Effector memory CD8-positive, alpha-beta T cell (primary cell): ENCODE measurements at places on chromosomes 6 and 20.

GRCh38 chr6:30037182-30037788, 23.8 kb upstream of the POLR1H start:
- no peak overlapping the region for H3K27ac ChIP-seq
- H3K36me3 ChIP-seq = no peaks in the 10 kb centered on the region
- DNase-seq = no peak
- no peak overlapping the region for H3K4me3 ChIP-seq

- H3K27me3 ChIP-seq = no peaks in the 10 kb centered on the region
- no peak for DNase-seq
- no peaks in the 10 kb centered on the region for H3K36me3 ChIP-seq
- no peaks in the 10 kb centered on the region for H3K4me1 ChIP-seq
- no peak overlapping the region for H3K4me3 ChIP-seq
Measured at GRCh38 chr6:49730251-49730650, 13.9 kb downstream of the CRISP3 start.

DNA sequence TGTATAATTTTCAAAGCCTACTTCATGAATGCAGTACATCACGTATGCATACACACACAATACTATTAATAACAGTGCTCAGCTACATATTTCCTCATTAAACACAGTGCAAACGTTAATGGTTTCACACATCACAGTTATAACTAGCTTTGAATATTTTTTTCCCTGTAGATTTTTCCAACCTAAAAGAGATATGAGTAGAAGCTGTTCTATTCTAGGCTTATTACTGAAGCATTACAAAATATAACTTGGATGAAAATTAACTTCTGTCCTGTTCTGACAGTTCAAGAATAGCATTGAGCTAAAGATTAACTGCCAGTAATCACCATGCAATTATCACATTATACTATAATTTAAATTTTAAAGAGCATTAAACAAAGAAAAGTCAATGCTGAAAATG, 6.2 kb downstream of the LMBRD1 start:
- H3K36me3 ChIP-seq = peaks cover 18% of the 10 kb centered on the region
- peaks cover 41% of the 10 kb centered on the region for H3K4me1 ChIP-seq
- no peak for DNase-seq

DNA sequence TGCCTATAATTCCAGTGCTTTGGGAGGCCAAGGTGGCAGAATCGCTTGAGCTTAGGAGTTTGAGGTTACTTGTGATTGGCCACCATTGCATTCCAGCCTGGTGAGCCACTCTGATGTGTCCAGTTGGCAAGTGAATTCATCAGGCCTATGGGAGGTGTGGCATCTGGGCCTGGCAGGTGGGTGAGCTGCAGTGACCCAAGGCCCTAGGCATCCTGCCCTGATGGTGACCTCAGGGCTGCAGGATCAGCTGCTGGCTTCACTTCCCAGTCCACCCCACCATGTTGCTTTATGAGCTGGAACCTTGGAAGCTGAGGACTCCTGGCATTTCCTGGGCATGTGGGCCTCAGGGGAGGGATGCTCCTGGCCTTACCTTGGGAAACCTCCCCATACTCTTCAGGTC, 20.5 kb downstream of the RSPH9 start:
- no peak overlapping the region for H3K27ac ChIP-seq
- no peaks in the 10 kb centered on the region for H3K36me3 ChIP-seq
- peaks cover 13% of the 10 kb centered on the region for H3K4me1 ChIP-seq

DNA sequence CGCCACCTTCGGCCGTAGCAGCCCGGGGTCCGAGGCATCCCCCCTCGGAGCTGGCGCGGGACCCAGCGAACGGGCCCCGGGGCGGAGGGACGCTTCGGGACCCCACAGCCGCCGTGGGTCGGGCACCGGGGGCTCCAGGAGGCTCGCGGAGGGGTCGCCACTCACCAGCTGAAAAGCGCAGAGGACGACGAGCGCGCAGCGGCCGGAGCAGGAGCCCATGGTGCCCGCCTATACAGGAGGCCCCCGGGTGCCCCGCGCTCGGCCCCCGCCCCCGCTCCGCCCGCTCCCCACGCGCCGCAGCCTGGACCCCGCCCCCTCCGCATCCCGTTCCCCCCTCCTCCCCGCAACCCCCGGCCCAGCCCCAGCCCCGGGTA, at the start of gene NKAIN4:
Gene NKAIN4 (minus strand): TSS at position 232 of the 374 bp plus-strand sequence. CDS start 13 bp downstream, at position 219.
- peak within 1 kb of the TSS; percentile 48 for H3K4me3 ChIP-seq
- DNase-seq = no peak
- H3K27ac ChIP-seq = no peak within 1 kb of the TSS
- no peaks in the 10 kb centered on the region for H3K36me3 ChIP-seq
- H3K27me3 ChIP-seq = peaks cover 67% of the 10 kb centered on the region

GRCh38 chr6:132526461-132526860, 11.6 kb upstream of the TAAR9 start:
- no peaks in the 10 kb centered on the region for H3K4me1 ChIP-seq
- no peak overlapping the region for H3K4me3 ChIP-seq
- H3K27me3 ChIP-seq = peaks cover 54% of the 10 kb centered on the region
- H3K36me3 ChIP-seq = no peaks in the 10 kb centered on the region
- no peak overlapping the region for H3K27ac ChIP-seq
- DNase-seq = no peak

GRCh38 chr20:57117296-57117695, 149.1 kb downstream of the BMP7 start:
- no peak overlapping the region for H3K4me3 ChIP-seq
- no peaks in the 10 kb centered on the region for H3K36me3 ChIP-seq
- no peak for DNase-seq
- H3K4me1 ChIP-seq = no peaks in the 10 kb centered on the region
- no peak overlapping the region for H3K27ac ChIP-seq
- H3K27me3 ChIP-seq = no peaks in the 10 kb centered on the region

DNA sequence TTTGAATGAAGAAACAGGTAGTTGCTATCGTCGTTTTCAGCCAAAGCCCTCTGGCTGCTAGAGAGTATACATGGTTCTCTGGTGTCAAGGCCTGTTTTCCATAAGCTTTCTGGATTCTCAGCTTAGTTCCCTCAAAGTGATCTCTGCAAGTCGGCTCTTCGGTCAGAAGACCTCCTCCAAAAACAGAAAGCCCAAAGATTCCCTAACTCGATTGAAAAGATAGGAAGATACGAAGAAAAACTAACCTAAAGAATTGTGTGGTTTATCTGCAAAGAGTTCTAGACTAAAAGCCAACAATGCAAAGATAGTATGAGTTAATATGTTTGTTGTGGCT, 545 bp upstream of the ASCC3 start:
- no peak for DNase-seq
- peak overlapping the region; percentile 100 for H3K27ac ChIP-seq
- peaks cover 28% of the 10 kb centered on the region for H3K4me1 ChIP-seq
- peak overlapping the region; percentile 100 for H3K4me3 ChIP-seq

GRCh38 chr20:32368925-32369324, 10.8 kb downstream of the ASXL1 start:
- no peak overlapping the region for H3K4me3 ChIP-seq
- peaks cover 66% of the 10 kb centered on the region for H3K36me3 ChIP-seq
- no peak overlapping the region for H3K27ac ChIP-seq
- peaks cover 41% of the 10 kb centered on the region for H3K4me1 ChIP-seq

- no peak overlapping the region for H3K4me3 ChIP-seq
- H3K27ac ChIP-seq = no peak overlapping the region
- no peaks in the 10 kb centered on the region for H3K36me3 ChIP-seq
- H3K27me3 ChIP-seq = no peaks in the 10 kb centered on the region
- no peak for DNase-seq
Measured at GRCh38 chr20:57118107-57118769, 148.2 kb downstream of the BMP7 start.

- peaks cover 27% of the 10 kb centered on the region for H3K36me3 ChIP-seq
- H3K4me1 ChIP-seq = peaks cover 20% of the 10 kb centered on the region
- H3K27ac ChIP-seq = peak overlapping the region; percentile 3
- H3K27me3 ChIP-seq = no peaks in the 10 kb centered on the region
Measured at GRCh38 chr6:42841844-42842584, 37.4 kb upstream of the RPL7L1 start.

DNA sequence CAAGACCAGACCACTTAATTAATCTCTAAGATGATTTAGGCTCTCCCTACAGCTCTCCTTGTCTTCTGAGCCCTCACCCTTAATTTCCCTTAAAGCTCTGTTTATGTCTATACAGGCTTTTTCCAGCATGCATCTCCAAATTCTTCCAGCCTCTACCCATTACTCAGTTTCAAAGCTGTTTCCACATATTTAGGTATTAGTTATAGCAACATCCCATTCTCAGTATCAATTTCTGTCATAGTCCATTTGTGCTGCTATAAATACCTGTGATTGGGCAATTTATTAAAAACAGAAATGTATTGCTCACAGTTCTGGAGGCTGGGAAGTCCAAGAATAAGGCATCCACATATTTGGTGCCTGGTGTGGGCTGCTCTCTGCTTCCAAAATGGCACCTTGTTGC, 2.3 kb upstream of the SERPINB1 start:
- no peaks in the 10 kb centered on the region for H3K27me3 ChIP-seq
- peaks cover 14% of the 10 kb centered on the region for H3K36me3 ChIP-seq
- no peak for DNase-seq
- no peak overlapping the region for H3K4me3 ChIP-seq
- H3K4me1 ChIP-seq = peaks cover 40% of the 10 kb centered on the region
- H3K27ac ChIP-seq = no peak overlapping the region

DNA sequence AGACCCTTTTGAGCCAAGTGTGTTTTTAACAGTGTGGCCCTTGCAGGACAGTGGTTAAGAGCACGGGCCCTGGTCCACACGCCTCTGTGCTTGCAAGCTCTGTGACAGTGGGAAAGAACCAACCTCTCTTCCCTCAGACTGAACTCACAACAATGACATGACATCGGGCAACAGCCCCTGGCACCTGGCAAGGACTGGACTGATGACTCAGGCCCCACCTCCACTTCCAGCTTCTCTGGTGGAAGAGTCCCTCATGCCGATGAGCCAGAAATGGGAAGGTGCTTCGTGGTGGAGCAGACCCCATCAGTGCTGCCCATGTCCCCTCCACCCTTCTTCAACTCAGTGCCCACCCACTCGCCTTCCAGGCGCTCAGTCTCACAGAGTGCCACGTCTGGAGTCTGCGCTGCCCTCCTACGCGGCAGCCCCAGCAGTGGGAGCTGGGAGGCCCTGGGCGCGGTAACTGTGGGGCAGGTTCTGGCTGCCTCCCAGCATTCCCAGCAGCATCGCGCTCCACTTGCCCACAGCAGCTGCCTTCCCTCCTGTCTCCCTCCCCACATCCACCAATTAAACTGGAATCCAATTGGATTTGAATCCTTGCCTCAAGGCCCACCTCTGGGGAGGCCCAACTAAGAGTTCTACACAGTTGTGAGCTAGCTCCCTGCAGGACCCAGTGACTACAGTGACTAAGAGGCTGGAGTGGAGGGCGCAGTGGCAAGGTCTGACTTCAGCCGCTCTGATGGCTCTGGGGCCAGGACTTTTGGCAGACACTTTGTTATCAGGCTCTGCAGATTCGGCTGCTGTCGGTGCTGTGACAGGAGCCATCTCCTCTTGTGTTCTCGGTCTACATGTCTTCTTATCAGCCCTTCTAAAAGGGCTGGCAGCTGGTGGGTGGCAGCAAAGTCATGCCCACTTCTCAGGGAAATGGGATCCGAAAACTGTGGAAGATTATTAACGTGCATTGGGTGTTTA, 156.8 kb upstream of the MLN start:
- peaks cover 17% of the 10 kb centered on the region for H3K4me1 ChIP-seq
- H3K36me3 ChIP-seq = peaks cover 3% of the 10 kb centered on the region
- H3K4me3 ChIP-seq = no peak overlapping the region
- H3K27me3 ChIP-seq = peaks cover 24% of the 10 kb centered on the region

- H3K27me3 ChIP-seq = no peaks in the 10 kb centered on the region
- H3K36me3 ChIP-seq = peaks cover 91% of the 10 kb centered on the region
- H3K4me3 ChIP-seq = no peak overlapping the region
- no peak for DNase-seq
Measured at GRCh38 chr6:158764183-158764849, 54.9 kb downstream of the EZR start.

GRCh38 chr20:346640-347316, at the start of gene NRSN2:
Gene NRSN2 (plus strand): TSS chr20:347111. CDS start chr20:349644, 2,533 bp downstream.
- peaks cover 13% of the 10 kb centered on the region for H3K4me1 ChIP-seq
- no peak for DNase-seq
- peak within 1 kb of the TSS; percentile 72 for H3K27ac ChIP-seq
- H3K27me3 ChIP-seq = no peaks in the 10 kb centered on the region
- peak within 1 kb of the TSS; percentile 90 for H3K4me3 ChIP-seq
- no peaks in the 10 kb centered on the region for H3K36me3 ChIP-seq

DNA sequence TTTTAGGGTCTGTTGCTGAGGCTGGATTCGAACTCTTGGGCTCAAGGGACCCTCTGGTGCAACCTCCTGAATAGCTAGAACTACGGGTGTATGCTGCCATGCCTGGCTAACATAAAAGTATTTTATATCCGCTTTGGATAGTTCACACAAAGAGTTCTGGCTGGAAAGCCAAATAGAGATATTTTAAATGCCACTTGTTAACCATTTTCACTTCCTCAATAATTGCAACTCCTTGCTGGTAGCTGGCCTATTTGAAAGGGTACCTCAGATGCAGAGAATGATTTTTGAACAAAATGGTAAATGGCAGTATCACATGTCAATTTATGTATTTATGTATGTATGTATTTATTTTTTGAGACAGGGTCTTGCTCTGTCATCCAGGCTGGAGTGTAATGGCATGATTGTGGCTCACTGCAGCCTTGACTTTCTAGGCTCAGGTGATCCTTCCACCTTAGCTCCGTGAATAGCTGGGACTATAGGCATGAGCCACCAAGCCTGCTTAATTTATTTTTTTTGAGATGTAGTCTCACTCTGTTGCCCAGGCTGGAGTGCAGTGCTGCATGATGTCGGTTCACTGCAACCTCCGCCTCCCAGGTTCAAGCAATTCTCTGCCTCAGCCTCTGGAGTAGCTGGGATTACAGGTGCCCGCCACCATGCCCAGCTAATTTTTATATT, 12.9 kb upstream of the JARID2 start:
- no peaks in the 10 kb centered on the region for H3K4me1 ChIP-seq
- H3K4me3 ChIP-seq = no peak overlapping the region
- no peak for DNase-seq
- no peak overlapping the region for H3K27ac ChIP-seq
- H3K27me3 ChIP-seq = no peaks in the 10 kb centered on the region
- H3K36me3 ChIP-seq = no peaks in the 10 kb centered on the region

DNA sequence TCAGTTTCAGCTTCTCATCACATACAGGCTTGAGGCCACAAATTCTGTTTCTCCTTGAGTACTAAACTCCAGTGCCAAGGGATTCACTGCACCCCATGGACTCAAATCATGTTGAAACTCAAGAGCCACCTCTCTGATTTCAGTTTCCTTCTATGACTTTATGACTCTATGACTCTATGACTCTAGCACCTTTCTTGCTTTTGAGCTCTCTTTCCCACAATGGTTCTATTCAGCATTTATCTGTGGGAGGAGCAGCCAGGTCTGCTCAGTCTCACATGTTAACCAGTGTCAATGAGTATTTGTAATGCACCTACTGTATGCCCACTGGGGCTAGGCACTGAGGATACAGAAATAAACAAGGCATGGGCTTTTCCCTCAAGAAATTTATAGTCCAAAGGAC, 14.6 kb upstream of the SLC22A2 start:
- H3K27ac ChIP-seq = no peak overlapping the region
- no peak overlapping the region for H3K4me3 ChIP-seq
- no peaks in the 10 kb centered on the region for H3K4me1 ChIP-seq
- peaks cover 18% of the 10 kb centered on the region for H3K27me3 ChIP-seq
- H3K36me3 ChIP-seq = no peaks in the 10 kb centered on the region
- DNase-seq = no peak

GRCh38 chr6:45786355-45786781, 229.3 kb downstream of the CLIC5 start:
- H3K4me1 ChIP-seq = no peaks in the 10 kb centered on the region
- H3K27me3 ChIP-seq = no peaks in the 10 kb centered on the region
- DNase-seq = no peak
- no peak overlapping the region for H3K27ac ChIP-seq
